Activated CD4-positive, alpha-beta T cell treated with anti-CD3 and anti-CD28 coated beads, Interleukin-2, amount 50 U/mL, for 48 hours (primary cell): ENCODE measurements at places on chromosomes 11 and 22.

- no peak for DNase-seq
Measured at GRCh38 chr11:86570020-86570419, 102.4 kb downstream of the ME3 start.

DNA sequence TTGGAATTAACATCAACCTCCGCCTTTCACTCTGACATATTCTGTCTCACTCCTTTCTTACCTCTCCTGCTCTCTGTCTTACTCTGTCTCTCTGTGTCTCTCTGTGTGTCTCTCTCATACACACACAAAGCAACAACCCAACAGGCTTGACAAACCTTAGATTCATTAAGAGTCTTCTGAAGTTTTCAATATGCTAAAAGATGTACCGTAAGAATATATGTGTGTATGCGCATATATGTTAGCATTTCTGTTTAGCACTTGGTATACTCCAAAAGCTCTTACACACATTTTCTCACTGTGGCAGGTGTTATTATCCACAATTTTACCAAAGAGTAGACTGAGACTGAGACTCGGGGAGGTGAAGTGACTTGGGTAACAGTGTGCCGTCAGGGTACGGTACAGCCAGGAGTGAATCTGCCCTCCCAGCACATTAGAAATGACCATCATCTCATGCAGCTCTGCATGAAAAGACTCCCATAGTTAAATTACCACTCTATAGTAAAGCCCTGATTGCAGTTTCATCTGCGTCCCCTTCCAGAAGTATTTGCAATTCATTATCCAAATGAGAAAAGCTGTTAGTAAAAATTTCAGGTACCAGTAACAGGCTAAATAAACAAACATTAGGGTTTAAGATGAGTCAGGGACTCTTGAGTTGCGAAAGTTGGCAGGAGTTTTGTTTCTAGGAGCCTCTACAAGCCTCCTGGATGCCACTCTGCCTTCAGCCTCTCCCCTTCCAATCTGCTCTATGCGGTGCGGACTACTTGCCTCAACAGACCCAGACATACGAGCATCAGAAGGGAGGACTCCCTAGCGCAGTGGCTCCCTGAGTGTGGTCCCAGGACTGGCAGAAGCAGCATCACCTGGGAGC is 195.2 kb upstream of the TMEM45B start:
- DNase-seq = no peak

DNA sequence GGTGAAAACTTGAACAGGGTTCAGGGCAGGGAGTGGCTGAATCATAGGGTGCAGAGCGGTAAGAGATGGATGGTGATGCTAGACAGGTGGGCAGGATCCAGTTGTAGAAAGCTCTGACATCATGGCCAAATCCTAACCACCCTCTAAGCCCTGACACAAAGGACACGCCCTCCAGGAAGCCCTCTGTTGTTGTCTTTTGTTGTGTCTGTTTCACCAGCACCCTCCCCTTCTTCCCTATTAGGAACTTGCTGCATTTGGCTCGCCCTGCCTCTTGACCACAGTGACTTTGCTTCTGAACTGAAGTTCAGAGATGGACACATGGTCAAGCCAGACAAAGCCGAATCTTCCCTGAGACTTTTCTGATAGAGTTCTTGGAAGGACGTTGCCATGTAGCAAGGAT is 14.2 kb upstream of the APOL6 start:
- DNase-seq = no peak

GRCh38 chr22:45290410-45290936 is 5.7 kb downstream of the UPK3A start:
- DNase-seq = no peak

DNA sequence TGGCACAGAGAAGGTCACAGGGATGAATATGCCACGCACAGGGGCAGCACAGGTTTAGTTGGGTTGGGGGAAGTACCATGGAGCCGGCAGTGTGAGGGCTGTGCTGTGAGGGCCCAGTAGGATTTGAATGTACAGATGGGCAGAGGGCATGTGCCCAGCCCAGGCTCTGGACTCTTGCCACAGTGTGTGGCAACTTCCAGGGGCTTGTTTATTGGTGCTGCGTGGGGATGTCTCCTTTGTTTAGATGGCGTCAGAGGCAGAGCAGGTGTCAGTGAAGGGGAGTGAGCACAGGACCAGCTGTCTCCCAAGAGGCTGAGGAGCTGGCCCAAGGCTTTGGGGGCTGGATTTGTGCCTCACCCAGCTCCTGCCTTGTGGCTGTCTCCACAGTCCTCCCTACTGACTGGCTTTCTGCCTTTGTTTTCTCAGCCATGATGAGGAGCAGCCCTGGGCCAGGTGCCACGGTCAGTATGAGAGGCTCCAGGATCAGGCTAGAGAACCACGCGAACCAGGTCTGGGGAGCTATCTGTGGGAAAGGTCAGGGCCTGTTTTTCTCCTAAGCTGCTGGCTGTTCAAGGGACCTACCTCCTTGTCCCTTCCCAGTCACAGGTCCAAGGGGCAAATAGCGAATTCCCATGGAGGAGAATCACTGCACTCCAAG is 21.9 kb downstream of the SUN2 start:
- no peak for DNase-seq

GRCh38 chr11:86558841-86559240 is 113.6 kb downstream of the ME3 start:
- DNase-seq = no peak

GRCh38 chr11:79249295-79249993 is 191.4 kb downstream of the TENM4 start:
- no peak for DNase-seq

DNA sequence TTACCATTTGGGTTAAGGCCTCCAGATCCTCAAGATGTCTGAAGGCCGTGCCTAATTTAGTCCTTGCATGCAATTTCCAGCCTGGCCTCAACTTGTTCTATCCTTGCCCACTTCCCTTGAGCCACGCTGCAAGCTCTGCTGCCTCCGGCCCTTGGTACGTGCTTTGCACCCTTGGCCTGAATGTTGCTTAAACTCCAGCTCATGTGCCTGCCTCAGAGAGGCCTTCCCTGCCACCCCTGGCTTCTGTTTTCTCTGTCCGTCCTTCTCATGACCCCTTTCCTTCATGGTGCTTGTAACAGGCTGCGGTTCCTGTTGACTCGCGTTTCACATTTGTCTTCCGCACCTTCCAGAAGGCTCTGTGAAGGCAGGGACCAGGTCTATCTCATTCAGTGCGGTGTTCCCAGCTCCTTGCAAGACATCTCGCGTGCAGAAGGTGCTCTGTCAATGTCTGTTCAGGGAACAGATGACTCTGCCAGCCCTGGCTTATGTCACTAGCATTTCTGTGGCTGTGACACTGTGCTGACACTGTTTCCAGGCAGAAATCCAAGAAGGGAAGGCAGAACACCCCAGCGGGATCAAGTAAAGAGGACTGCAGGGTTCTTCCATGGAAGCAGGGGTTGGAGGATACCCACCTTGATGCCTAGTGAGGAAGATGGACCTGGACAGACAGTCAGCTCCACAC is 61.8 kb downstream of the FBLN1 start:
- DNase-seq = no peak

DNA sequence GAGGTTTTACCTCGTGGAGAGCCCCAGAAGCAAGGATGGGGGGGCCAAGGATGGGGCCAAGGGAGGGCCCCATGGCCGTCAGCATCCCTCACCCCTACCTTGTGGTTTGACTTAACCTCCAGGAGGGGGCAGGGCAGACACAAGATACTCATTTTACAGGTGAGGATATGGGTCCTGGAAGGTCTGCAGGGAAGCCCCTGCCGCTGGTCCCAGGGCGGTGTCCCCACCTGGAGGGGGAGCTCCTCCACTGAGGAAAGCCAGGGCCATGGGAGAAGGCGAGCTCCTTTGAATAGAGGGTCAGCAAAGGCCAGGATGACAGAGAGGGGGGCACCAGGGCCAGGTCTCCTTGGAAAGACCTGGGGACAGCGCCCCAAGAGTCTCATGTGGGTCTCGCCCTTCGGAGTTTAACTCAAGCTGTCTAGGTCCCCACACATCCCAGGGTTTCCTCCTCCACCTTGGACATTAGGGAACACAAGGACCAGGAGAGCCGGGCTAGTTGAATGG is 5.9 kb upstream of the ADORA2A start:
- DNase-seq = peak; percentile 47

GRCh38 chr11:46348566-46349401 is 1.5 kb downstream of the DGKZ start:
- peak; percentile 72 for DNase-seq

DNA sequence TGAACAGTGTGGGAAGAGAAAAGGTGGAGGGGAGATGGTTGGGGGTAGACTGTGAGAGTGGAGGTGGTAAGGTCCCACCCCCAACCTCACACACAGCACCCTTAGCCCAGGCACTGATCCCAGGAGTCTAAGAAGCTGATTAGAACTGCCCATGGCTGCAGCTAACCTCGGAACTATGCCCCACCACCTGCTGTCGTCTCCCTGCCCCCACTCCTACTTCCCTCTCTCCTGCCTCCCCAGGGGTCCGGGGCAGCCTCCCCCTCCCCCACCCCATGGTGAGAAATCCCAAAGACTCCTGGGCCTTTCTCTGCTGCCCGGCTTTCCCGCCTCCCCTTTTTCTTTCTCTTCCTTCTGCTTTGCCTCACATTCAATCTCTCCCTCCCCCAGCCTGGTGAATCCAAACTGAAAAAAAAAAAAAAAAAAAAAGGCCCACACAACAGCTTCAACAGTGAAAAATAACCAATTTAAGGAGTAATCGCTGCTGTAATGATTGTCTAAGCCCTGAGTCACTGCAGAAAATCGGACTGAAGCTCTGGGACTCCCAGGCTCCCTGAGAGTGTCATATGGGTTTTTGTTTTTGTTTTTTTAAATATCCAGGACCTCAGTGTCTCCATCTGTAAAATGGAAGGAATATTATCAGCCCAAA is 9.6 kb upstream of the TP53I11 start:
- no peak for DNase-seq

GRCh38 chr11:8235925-8236324 is 27.8 kb downstream of the LMO1 start:
- no peak for DNase-seq

GRCh38 chr22:44393066-44393465 is 80.3 kb upstream of the SHISAL1 start:
- DNase-seq = no peak

DNA sequence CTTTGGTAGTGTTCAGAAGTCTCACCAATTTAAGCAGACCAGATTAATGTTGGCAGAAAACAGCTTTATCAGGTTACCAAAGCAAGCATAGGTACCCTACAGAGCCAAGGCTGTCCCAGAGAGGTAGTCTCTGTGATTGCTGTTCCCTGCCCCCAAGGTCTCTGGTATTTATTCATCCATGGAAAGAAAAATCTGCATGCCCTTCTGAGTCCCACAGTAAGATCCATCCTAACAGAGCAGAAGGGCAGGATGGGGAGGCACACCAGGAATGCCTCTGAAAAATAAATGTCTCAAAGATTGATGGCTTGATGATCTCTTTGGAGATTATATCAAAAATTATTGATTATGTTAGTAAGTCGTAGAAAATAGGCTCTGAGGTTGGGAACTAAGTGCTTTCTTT is 122.8 kb downstream of the FAT3 start:
- no peak for DNase-seq

GRCh38 chr11:129273944-129274711 is 82.0 kb upstream of the ARHGAP32 start:
- DNase-seq = no peak

- no peak for DNase-seq
Measured at GRCh38 chr11:96472085-96472484, 82.3 kb downstream of the JRKL start.

DNA sequence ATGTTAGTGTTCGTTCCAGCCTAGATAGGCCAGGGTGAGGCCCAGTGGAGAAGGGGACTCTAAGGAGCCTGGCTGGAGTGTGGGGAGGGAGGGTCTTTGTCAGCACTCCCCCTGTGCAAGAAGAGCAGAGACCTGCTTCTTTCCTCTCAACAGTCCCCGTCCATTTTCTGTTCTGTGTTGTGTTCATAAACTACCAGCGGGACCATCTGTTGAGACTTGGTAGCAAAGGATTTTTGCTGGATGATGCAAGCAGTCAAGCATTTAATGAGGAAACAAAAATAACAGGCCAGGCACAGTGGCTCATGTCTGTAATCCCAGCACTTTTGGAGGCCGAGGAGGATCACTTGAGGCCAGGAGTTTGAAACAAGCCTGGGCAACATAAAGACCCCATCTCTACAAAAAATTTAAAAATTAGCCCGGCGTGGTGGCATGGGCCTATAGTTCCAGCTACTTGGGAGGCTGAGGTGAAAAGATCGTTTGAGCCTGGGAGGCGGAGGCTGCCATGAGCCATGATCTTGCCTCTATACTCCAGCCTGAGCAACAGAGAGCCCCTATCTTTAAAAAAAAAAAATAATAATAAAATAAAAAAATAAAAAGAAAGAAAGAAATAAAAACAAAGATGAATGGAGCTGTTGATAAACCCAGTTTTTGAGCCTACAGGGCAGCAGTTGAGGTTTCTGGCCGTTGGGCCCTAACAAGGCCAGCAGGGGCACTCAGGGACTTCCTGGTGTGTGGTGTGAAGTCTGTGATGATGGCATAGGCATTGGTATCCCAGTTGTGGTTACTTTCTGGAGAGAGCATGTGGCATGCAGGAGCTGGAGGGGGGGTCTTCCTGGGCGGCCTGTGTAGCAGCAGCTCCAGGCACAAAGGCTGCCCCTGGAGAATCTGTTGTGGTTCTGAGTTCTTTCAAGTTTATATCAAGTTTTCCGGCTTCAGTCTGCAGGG is 1.7 kb upstream of the TXNRD2 start:
- DNase-seq = no peak

- DNase-seq = no peak
Measured at GRCh38 chr11:65290448-65291165, 24.1 kb upstream of the CDC42EP2 start.

DNA sequence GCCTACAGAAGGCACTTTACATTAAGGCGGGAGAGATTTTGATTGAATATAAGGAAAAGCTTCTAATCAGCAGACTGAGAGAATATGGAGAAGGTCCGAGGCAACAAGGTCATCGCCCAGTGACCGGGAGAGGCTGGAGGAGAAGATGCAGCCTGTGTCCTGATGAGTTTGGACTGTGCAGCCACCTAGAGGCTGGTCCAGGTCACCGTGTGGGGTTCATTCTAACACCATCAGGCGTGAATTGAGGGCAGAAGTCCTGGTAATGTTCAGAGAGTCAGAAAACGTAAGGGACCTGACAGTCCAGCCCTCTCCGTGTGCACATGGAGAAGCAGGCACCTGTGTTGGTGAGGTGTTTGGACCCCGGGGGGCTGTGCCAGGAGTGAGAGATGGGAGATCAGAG is 102.7 kb downstream of the FEZ1 start:
- DNase-seq = no peak

- DNase-seq = no peak
Measured at GRCh38 chr11:15901790-15902189, 454.6 kb downstream of the SOX6 start.

GRCh38 chr11:7969756-7970646 is 4.8 kb upstream of the NLRP10 start:
- DNase-seq = no peak
